ENCODE measurements at places on chromosomes 13 and 19.
A peak's percentile ranks its signal among the peaks of the same experiment; 100 is the strongest.

DNA sequence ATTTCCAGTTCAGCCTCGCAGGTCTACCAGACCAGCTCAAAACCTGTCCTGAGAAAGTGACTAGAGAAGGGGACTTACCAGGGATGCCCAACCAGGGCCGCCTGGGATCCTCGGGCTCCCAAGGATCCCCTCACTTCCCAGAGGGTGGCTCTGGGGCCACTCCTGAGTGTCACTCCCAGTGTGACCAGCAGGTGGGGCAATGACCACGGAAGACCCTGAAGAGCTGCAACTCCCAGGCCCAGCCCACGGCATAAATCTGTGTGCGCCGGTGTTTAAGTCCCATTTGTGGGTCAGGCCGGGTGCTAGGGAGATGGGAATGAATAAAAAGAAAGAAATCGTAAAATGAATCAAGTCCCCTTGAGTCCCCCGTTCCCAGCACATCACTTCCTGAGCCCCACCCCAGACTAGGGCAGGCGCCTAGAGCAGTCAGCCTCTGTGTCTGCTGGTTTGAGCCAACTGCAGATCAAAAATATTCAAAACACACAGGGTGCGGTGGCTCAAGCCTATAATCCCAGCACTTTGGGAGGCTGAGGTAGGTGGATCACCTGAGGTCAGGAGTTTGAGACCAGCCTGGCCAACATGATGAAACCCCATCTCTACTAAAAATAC, 10.7 kb downstream of the PTGIR start:
- H3K4me1 ChIP-seq = peaks cover 43% of the 10 kb centered on the region
- no peaks in the 10 kb centered on the region for H3K27me3 ChIP-seq
- no peak overlapping the region for H3K27ac ChIP-seq
- H3K36me3 ChIP-seq = peaks cover 18% of the 10 kb centered on the region
- H3K4me3 ChIP-seq = no peak overlapping the region

DNA sequence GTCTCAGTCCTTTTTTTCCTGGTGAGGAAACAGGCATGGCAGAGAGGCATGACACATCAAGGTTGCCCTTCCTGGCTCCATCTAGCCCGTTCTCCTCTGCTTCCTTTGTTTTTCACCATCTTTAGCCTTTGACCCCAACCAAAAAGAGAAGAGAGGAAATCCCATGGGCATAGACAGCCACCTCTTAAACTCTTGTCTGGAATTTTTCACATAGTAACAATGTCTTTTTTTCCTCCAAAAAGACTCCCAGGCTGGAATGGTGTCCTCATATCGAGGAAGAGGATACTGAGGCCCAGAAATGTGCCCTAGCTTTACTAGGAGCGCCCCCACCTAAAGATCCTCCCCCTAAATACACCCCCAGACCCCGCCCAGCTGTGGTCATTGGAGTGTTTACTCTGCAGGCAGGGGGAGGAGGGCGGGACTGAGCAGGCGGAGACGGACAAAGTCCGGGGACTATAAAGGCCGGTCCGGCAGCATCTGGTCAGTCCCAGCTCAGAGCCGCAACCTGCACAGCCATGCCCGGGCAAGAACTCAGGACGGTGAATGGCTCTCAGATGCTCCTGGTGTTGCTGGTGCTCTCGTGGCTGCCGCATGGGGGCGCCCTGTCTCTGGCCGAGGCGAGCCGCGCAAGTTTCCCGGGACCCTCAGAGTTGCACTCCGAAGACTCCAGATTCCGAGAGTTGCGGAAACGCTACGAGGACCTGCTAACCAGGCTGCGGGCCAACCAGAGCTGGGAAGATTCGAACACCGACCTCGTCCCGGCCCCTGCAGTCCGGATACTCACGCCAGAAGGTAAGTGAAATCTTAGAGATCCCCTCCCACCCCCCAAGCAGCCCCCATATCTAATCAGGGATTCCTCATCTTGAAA, at the start of gene GDF15:
TSS of gene GDF15 (plus strand) at position 484 of the 868 bp plus-strand sequence. CDS start at position 516, 32 bp downstream.
- no peaks in the 10 kb centered on the region for H3K36me3 ChIP-seq
- peak; percentile 87 for DNase-seq
- H3K4me1 ChIP-seq = peaks cover 34% of the 10 kb centered on the region
- H3K4me3 ChIP-seq = peak within 1 kb of the TSS; percentile 19

DNA sequence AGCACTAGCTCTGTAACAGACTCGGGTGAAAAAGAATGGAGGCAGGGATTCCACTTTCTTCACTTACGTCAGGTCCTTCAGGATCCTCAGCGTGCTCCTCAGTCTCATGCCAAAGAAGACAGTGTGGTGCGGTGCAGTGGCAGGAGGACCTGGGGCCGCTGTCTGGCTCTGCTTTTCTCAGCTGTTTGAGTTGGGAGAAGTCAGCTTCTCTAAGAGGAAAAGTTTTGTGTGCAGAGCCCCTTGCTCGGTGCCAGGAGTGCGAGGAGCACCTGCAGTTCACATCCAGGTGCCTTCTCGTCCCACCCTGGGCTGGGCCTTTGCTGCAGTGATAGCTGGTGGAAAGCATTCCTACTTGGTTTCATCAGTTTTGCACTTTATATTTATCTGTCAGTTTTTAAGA, 77.9 kb upstream of the TEX29 start:
- no peaks in the 10 kb centered on the region for H3K4me1 ChIP-seq
- peaks cover 31% of the 10 kb centered on the region for H3K36me3 ChIP-seq
- no peak overlapping the region for H3K4me3 ChIP-seq
- no peaks in the 10 kb centered on the region for H3K27me3 ChIP-seq

DNA sequence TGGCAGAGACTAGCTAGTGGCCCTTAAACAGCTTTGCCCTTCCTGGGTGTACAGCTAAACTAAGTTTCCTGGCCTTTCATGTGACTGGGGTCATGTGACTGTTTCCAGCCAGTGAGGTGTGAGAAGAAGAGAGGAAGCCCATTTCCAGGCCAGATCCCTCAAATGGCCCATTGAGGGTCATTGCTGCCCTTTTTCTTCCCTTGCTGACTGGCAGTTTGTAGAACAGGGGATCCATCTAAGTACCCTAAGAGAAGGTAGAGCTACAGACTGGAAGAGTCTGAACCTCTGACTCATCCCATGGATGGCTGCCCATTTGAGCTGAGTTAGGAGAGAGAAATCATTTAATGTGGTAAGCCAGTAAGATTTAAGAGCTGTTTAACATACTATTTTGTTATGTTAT, 2.8 kb downstream of the SWSAP1 start:
- H3K4me1 ChIP-seq = peaks cover 63% of the 10 kb centered on the region
- no peak for DNase-seq
- no peak overlapping the region for H3K4me3 ChIP-seq
- H3K27ac ChIP-seq = no peak overlapping the region

GRCh38 chr13:38376546-38376945, 26.9 kb downstream of the UFM1 start:
- no peaks in the 10 kb centered on the region for H3K36me3 ChIP-seq
- H3K4me1 ChIP-seq = no peaks in the 10 kb centered on the region
- no peak overlapping the region for H3K4me3 ChIP-seq
- DNase-seq = no peak
- no peaks in the 10 kb centered on the region for H3K27me3 ChIP-seq
- no peak overlapping the region for H3K27ac ChIP-seq

- no peak overlapping the region for H3K27ac ChIP-seq
- H3K36me3 ChIP-seq = no peaks in the 10 kb centered on the region
- no peaks in the 10 kb centered on the region for H3K4me1 ChIP-seq
- DNase-seq = no peak
- no peak overlapping the region for H3K4me3 ChIP-seq
Measured at GRCh38 chr13:58963321-58963720, 1200.4 kb downstream of the DIAPH3 start.

DNA sequence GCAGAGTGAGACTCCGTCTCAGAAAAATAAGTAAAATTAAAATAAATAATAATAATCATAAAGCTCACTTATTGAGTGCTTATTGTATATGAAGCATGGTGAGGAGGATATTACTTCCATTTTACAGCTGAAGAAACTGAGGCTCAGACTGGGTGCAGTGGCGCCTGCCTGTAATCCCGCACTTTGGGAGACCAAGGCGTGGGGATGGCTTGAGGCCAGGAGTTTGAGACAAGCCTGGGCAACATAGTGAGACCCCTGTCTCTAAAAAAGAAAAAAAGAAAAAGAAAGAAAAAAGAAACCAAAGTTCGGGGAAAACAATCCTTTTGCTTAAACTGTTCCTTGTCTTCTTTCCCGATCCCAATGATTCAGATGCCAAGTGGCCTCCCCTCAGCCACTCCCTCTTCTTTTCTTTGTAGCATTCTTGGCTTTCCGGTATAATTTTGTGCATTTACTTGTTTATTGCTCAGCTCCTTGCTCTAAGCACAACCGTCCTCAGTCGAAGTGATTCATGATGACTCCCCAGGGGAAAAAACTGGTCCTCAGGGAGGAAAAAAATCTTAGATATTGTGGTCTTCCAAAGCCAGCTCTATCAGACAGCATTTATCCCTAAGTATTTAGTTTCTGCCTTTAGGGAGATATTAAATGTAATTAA, 965 bp upstream of the EIF3G start:
- H3K36me3 ChIP-seq = peaks cover 30% of the 10 kb centered on the region
- H3K4me3 ChIP-seq = peak overlapping the region; percentile 96
- peak overlapping the region; percentile 82 for H3K27ac ChIP-seq
- H3K4me1 ChIP-seq = peaks cover 39% of the 10 kb centered on the region
- DNase-seq = no peak

- H3K27ac ChIP-seq = no peak overlapping the region
- no peak for DNase-seq
- no peaks in the 10 kb centered on the region for H3K36me3 ChIP-seq
- H3K4me1 ChIP-seq = peaks cover 12% of the 10 kb centered on the region
Measured at GRCh38 chr13:30442926-30443325, 20.6 kb downstream of the UBE2L5 start.

- H3K36me3 ChIP-seq = peaks cover 13% of the 10 kb centered on the region
- DNase-seq = no peak
- peak overlapping the region; percentile 80 for H3K4me3 ChIP-seq
- H3K27me3 ChIP-seq = no peaks in the 10 kb centered on the region
- peaks cover 53% of the 10 kb centered on the region for H3K4me1 ChIP-seq
Measured at GRCh38 chr19:51689751-51690453, 3.2 kb upstream of the SPACA6 start.

- H3K36me3 ChIP-seq = peaks cover 3% of the 10 kb centered on the region
- H3K27ac ChIP-seq = peak within 1 kb of the TSS; percentile 84
- peaks cover 30% of the 10 kb centered on the region for H3K4me1 ChIP-seq
- H3K27me3 ChIP-seq = no peaks in the 10 kb centered on the region
- DNase-seq = peak; percentile 89
Measured at GRCh38 chr13:110561344-110562035, at the start of gene RAB20. RAB20 (minus strand) TSS chr13:110561722; CDS start chr13:110561519, 203 bp downstream.

DNA sequence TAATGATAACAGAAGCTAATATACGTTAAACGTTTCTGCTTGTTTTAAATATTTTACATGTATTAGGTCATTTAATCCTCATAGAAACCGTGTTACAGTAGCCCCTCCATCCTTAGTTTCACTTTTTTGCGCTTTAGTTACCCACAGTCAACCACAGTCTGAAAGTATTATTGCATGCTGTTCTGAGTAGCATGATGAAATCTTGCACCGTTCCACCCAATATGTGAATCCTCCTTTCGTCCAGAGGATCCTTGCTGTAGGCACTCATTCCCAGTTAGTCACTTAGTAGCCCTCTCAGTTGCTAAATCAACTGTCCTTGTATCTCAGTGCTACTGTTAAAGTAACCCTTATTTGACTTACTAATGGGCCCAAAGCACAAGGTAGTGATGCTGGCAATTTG, 257.8 kb downstream of the ENOX1 start:
- no peak overlapping the region for H3K4me3 ChIP-seq
- H3K27me3 ChIP-seq = no peaks in the 10 kb centered on the region
- no peaks in the 10 kb centered on the region for H3K4me1 ChIP-seq
- DNase-seq = no peak

DNA sequence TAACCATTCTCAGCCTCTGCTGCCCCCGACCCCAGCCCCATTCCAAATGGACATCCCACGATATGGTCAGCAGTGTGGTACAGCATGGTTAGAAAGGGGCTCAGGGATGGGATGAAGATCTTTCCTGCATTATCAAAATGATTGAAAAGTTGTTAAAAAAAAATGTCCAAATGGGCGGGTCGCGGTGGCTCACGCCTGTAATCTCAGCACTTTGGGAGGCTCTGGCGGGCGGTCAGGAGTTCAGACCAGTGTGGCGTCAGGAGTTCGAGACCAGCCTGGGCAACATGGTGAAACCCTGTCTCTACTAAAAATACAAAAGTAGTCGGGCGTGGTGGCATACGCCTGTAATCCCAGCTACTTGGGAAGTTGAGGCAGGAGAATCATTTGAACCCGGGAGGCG, 54.3 kb upstream of the ZNF254 start:
- H3K36me3 ChIP-seq = peaks cover 7% of the 10 kb centered on the region
- H3K27me3 ChIP-seq = no peaks in the 10 kb centered on the region
- H3K4me1 ChIP-seq = peaks cover 34% of the 10 kb centered on the region
- peak overlapping the region; percentile 98 for H3K27ac ChIP-seq

- no peak for DNase-seq
- H3K27ac ChIP-seq = no peak overlapping the region
- H3K4me1 ChIP-seq = no peaks in the 10 kb centered on the region
- H3K36me3 ChIP-seq = no peaks in the 10 kb centered on the region
- no peak overlapping the region for H3K4me3 ChIP-seq
- no peaks in the 10 kb centered on the region for H3K27me3 ChIP-seq
Measured at GRCh38 chr13:80740071-80740470, 399.1 kb upstream of the SPRY2 start.

DNA sequence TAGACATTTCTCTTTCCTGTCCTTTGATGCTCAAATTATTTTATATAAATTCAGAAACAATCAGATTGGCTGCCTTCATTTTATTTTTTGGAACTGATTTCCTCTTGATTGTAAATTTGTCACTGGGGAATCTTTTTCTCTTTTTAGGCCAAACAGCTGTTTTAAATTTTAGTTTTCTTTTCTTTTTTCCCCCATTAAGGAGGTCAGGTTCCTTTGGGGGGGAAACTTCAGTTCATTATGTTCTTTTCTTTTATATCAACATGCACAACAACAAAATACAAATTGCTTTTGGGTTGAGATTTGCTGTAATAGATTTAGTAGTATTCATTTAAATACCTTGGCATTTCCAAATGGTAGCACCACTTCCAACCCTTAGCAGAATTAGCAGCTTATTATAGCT, 264.8 kb upstream of the SPRY2 start:
- H3K36me3 ChIP-seq = no peaks in the 10 kb centered on the region
- H3K4me1 ChIP-seq = peaks cover 2% of the 10 kb centered on the region
- no peak for DNase-seq
- H3K4me3 ChIP-seq = no peak overlapping the region

- H3K4me1 ChIP-seq = peaks cover 53% of the 10 kb centered on the region
- DNase-seq = no peak
- no peaks in the 10 kb centered on the region for H3K36me3 ChIP-seq
Measured at GRCh38 chr13:106566641-106567473, 1.1 kb downstream of the ARGLU1 start.

- H3K4me3 ChIP-seq = peak overlapping the region; percentile 89
- no peaks in the 10 kb centered on the region for H3K36me3 ChIP-seq
- DNase-seq = no peak
- peaks cover 35% of the 10 kb centered on the region for H3K4me1 ChIP-seq
- peak overlapping the region; percentile 100 for H3K27ac ChIP-seq
- H3K27me3 ChIP-seq = no peaks in the 10 kb centered on the region
Measured at GRCh38 chr13:30615866-30616541, 1.7 kb upstream of the USPL1 start.

DNA sequence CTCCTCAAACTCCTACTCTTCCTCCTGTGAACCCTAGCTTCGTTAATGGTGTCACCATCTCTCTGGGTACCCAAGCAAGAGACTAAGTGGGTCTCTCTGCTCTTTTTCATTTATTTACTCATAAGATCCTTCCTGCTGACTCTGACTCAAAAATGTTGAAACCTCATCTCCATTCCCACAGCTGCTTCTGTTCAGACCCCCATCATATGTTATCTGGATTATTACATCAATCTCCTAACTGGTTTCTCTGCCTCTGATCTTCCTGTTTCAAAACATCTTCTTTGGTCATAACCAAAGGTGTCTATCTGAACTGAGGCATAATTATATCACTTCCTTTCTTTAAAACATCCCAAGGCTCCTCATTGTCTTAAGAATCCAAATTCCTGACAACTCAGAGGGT, 2.0 kb upstream of the MEDAG start:
- H3K4me1 ChIP-seq = peaks cover 44% of the 10 kb centered on the region
- peaks cover 26% of the 10 kb centered on the region for H3K27me3 ChIP-seq
- DNase-seq = no peak
- no peaks in the 10 kb centered on the region for H3K36me3 ChIP-seq

Measured in suprapubic skin (tissue), 4 donors.